ENCODE measurements at places on chromosomes 12 and 14.

DNA sequence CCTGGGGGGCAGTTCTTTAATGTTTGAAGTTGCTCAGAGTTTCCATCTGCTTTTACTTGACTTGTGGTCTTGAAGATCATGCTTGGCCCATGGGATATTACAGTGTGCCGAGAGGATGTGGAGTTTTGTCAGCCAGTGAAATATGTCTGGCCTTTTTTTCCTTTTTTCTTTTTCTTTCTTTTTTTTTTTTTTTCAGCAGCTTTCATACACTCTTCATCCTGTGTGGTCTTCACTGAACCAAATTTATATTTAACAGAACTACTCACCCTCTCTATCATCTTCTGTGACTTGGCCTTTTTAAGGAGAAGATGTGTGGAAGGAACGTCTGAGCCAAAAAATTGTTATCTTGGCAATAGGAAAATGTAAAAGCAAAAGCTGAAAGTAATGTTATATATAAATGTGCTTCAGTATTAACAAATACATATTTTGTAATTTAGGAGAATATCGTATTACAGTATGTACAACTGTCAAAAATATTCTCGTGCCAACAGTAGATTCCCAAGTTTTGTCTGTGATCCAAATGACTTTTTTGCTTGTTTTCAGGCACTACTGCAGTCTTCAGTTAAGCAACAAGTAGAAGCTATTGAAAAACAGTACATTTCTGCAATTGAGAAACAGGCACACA lies 200.6 kb downstream of the CCDC91 start:
- H3K4me3 ChIP-seq, result no peak overlapping the region
- no peak overlapping the region for H3K27ac ChIP-seq
- no peaks in the 10 kb centered on the region for H3K27me3 ChIP-seq
- H3K4me1 ChIP-seq, result no peaks in the 10 kb centered on the region

GRCh38 chr12:120759591-120760348 lies 34.1 kb downstream of the ACADS start:
- H3K4me3 ChIP-seq, result no peak overlapping the region
- peaks cover 18% of the 10 kb centered on the region for H3K4me1 ChIP-seq
- DNase-seq, result no peak
- no peak overlapping the region for H3K27ac ChIP-seq
- peaks cover 23% of the 10 kb centered on the region for H3K36me3 ChIP-seq
- H3K27me3 ChIP-seq, result no peaks in the 10 kb centered on the region

GRCh38 chr12:86216591-86216990 lies 39.6 kb downstream of the MGAT4C start:
- H3K27me3 ChIP-seq, result no peaks in the 10 kb centered on the region
- H3K4me3 ChIP-seq, result no peak overlapping the region
- DNase-seq, result no peak
- no peaks in the 10 kb centered on the region for H3K36me3 ChIP-seq
- no peak overlapping the region for H3K27ac ChIP-seq

- H3K4me3 ChIP-seq, result no peak overlapping the region
- H3K27ac ChIP-seq, result no peak overlapping the region
- no peak for DNase-seq
- no peaks in the 10 kb centered on the region for H3K4me1 ChIP-seq
- H3K27me3 ChIP-seq, result no peaks in the 10 kb centered on the region
Observed at GRCh38 chr12:90099288-90099687, 390.6 kb upstream of the ATP2B1 start.

- H3K27ac ChIP-seq, result no peak overlapping the region
- no peak overlapping the region for H3K4me3 ChIP-seq
- no peak for DNase-seq
- H3K4me1 ChIP-seq, result no peaks in the 10 kb centered on the region
- H3K36me3 ChIP-seq, result no peaks in the 10 kb centered on the region
Observed at GRCh38 chr12:10771132-10771733, 31.2 kb downstream of the TAS2R7 start.

GRCh38 chr12:84632556-84632955 lies 280.0 kb downstream of the SLC6A15 start:
- H3K4me1 ChIP-seq, result no peaks in the 10 kb centered on the region
- H3K27ac ChIP-seq, result no peak overlapping the region
- DNase-seq, result no peak
- H3K27me3 ChIP-seq, result no peaks in the 10 kb centered on the region

DNA sequence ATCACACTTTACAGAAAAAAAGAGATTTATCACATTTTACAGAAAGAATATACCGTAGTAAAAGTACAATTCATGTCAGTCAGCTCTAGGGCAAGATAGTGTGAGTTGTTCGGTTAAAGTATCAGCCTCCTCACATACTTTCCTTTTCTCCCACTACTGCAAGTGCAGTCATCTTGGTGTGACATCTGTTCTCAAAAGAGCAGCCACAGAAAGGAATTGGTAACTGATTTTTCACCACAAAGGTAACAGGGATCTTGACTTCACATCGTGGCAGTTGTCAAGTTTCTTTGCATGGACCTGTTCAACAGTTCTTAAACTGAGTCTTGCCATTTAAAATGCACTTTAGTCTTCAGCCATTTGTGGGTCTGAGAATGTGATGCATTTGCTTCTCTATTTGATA lies 5.0 kb upstream of the E2F7 start:
- no peaks in the 10 kb centered on the region for H3K27me3 ChIP-seq
- no peaks in the 10 kb centered on the region for H3K4me1 ChIP-seq
- DNase-seq, result no peak
- no peak overlapping the region for H3K4me3 ChIP-seq
- H3K27ac ChIP-seq, result no peak overlapping the region
- H3K36me3 ChIP-seq, result no peaks in the 10 kb centered on the region

DNA sequence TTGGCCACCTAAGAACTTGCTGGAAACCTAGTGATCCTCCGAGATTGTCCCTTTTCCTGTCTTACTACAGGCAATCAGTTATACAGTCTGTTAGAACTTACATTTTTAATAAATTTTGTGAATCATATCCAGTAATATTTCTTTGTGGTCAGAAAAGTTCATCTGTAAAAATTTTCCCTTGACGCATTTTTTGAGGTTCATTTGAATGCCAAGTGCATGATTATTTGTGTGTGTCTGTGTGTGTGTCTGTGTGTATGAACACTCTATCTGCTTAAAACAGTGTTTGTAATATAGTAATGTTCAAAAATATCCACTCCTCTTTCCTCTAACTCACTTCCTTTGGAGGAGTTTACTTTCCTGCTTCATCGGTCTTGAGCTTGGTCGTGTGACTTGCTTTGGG lies 468.7 kb upstream of the FLRT2 start:
- H3K4me1 ChIP-seq, result no peaks in the 10 kb centered on the region
- H3K4me3 ChIP-seq, result no peak overlapping the region
- H3K27me3 ChIP-seq, result no peaks in the 10 kb centered on the region
- H3K27ac ChIP-seq, result no peak overlapping the region
- no peaks in the 10 kb centered on the region for H3K36me3 ChIP-seq

DNA sequence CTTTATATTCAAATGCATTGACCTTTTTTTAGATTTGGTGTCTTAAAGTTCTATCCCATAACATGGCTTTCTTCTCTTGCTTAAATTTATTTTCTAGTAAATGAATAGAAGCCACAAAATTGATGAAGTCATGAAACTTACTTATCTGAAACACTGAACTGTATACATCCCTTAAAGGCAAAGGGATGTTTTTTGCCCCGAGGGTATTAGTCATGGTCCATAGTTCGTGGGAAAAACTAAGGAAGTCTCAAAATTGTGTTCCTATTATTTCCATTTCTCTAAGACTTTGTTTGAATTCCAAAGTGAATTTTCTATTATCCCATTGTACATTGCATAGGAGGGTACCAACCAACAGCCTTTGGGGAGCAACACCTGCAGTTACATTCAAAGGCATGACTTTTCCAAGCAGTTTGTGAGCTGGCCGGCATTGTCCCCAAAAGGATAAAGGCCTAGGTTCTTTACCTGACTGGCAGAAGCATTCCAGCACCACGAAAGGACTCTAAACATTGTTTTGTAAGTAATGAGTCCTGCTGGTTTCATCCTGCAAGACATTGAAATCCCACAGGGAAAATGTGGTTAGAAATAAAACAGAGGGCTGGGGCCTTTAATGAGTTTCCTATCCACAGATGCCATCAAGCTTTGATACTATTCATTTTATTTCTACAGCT lies 473.5 kb downstream of the PRKD1 start:
- H3K27ac ChIP-seq, result no peak overlapping the region
- no peaks in the 10 kb centered on the region for H3K27me3 ChIP-seq
- DNase-seq, result no peak

GRCh38 chr12:104022786-104023185 lies 27.2 kb downstream of the GLT8D2 start:
- H3K4me1 ChIP-seq, result no peaks in the 10 kb centered on the region
- H3K27ac ChIP-seq, result no peak overlapping the region
- no peaks in the 10 kb centered on the region for H3K36me3 ChIP-seq
- no peak for DNase-seq
- no peak overlapping the region for H3K4me3 ChIP-seq

DNA sequence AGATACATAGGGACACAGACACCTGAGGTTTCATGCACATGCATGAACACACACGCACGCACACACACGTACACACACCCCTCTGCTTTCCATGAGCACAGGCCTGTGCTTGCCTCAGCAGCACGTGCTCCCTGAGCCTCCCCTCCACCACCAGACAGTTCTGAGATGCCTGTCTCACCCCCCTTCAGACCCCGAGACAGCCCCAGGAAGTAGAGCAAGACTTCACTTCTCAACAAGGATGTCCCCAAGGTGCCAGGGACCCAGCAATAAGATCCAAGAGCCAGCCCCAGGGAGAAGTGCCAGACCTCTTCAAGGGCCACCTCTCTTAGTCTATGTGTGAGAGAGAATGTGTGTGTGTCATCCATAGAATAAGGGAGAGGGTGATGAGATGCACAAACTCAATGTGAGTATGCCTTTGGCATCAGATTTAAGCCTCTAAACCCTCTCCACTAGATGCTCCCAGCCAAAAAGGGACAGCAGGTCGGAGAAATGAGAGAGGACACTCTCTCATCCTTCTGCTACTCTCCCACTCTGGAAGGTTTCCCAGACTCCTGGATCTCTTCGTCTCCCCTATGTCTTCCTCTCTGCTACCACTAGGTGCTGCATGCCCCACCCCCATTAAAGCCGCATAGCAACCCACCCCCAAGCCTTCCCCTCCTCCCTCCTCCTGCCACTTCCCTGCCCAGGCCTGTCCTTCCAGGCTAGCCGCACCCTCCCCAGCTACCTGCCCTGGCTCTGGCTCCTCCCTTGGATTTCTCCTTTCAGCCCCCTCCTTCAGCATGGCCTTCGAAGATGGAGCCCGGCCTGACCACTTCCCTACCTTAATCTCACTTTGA lies 7.7 kb downstream of the RARG start:
- H3K27ac ChIP-seq, result peak overlapping the region; percentile 100
- H3K27me3 ChIP-seq, result no peaks in the 10 kb centered on the region
- no peak overlapping the region for H3K4me3 ChIP-seq
- H3K4me1 ChIP-seq, result peaks cover 48% of the 10 kb centered on the region

GRCh38 chr12:128671528-128672042 lies 152.2 kb downstream of the SLC15A4 start:
- no peaks in the 10 kb centered on the region for H3K4me1 ChIP-seq
- DNase-seq, result no peak
- no peaks in the 10 kb centered on the region for H3K27me3 ChIP-seq
- H3K4me3 ChIP-seq, result no peak overlapping the region
- H3K36me3 ChIP-seq, result no peaks in the 10 kb centered on the region
- no peak overlapping the region for H3K27ac ChIP-seq

DNA sequence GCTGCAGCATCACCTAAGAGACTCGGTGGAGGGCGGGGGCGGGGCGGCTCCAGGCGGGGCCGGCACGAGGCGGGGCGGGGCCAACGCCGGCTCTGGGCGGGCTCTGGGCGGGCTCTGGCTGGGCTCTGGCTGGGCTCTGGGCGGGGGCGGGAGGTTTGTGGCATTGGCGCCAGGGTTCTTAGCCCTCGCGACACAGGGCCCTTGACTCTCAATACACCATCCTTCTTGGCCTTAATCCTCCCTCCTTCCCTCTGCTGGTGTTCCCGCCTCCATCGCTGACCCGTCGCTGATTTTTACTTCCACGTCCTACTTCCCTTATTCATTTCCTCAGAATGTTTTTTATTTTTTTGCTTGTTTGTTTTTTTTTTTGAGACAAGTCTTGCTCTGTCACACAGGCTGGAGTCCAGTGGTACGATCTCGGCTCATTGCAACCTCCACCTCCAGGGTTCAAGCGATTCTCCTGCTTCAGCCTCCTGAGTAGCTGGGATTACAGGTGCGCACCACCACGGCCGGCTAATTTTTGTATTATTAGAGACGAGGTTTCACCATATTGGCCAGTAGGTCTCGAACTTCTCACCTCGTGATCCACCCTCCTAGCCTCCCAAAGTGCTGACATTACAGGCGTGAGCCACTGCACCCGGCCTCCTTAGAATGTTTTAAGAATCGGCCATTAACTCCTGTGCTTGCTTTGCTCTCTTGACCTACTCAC lies at the start of gene BLTP3B:
Gene BLTP3B, minus strand, starts transcription at position 24 of the 709 bp plus-strand sequence. CDS start 239 bp downstream, outside the sequence.
- DNase-seq, result peak; percentile 93
- H3K36me3 ChIP-seq, result no peaks in the 10 kb centered on the region
- H3K4me1 ChIP-seq, result no peaks in the 10 kb centered on the region

DNA sequence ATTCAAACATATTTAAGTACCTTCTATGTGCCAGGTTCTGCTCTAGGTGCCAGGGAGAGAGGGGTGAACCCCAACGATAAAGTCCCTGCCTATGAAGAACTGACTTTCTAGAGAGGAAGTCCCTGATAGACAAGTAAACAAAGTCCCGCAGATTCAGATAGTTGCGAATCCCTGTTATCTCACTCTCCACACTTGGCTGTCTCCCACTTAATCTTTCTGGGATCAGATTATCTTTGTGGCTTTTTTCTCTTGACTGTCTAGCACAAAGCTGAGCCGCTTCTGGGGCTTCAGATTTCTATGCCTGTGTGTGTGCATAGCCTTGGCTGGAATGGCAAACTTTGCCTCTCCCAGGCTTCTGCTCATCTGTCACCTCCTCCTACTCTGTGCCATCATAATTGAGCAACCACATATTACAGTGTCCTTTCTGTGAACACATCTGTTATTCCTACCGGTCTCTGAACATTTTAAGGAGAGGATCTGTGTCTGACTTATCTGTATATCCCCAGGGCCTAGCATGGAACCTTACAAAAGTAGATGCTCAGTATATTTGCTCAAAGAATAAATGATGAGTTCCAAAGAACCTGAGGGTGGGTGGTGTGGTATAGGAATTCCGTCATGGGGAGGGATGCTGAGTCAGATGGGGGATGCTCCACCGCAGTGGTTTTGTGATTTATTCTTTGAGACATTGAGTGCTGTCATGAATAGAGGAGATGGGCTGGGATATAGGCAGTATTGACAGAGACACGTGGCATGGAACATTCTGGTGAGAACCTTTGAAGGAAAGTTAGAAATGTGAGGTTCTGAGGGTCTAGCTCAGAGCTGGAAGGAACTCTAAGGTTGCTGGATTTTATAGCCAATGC lies 28.5 kb downstream of the RGS6 start:
- no peak for DNase-seq
- no peaks in the 10 kb centered on the region for H3K36me3 ChIP-seq
- H3K27me3 ChIP-seq, result no peaks in the 10 kb centered on the region
- H3K27ac ChIP-seq, result no peak overlapping the region
- H3K4me3 ChIP-seq, result no peak overlapping the region
